Fibroblast of mammary gland (primary cell): ENCODE measurements at places on chromosomes 11 and 22.
A peak's percentile ranks its signal among the peaks of the same experiment; 100 is the strongest.

DNA sequence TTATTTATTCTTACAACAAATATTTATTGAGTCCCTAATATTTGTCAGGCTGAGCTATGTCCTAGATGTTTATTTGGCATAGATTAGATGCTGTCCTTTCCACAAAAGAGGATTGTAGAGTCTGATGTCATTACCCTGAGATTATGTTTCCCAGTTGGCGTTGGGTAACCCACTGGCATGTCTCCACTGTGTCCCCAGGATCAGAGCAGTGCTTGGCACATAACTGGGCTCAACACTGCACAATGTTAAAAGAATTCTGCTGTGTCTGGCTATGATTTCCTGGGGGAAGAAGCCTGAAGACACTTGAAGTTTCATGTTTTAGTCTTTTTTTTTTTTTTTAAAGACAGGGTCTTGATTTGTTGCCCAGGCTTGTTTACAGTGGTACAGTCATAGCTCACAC is 4.0 kb downstream of the RCN1 start:
- DNase-seq, result peak; percentile 16

DNA sequence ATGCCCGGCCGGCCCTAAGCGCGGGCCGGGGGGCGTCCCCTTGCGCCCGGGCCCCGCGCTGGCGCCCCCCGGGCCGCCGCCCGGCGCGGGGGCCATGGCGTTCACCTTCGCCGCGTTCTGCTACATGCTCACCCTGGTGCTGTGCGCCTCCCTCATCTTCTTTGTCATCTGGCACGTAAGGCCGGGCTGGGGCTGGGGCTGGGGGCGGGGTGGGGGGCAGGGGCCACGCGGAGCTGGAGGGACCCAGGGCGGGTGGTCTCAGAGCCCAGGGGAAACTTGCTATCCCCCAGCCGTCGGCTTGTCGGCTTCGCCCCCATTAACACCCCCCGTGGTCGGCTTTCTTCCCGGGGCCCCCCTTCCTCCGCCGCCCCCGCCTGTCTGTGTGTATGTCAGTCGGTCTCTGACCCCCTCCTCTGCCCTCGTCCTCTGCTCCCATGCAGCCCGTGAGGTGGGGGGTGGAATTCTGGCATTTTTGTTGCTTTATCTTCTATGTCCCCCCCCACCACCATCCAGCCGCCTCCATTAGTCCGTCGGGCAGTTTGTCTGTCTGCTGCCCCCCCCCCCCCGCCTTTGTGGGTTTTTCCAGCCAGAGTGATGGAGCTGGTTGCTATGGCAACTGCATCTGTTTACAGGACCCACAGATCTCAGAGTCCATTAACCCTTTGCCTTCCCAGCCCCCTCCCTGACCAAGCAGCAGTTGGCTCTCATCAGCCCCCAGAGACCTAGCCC is 552 bp downstream of the CNIH2 start:
- no peak for DNase-seq

DNA sequence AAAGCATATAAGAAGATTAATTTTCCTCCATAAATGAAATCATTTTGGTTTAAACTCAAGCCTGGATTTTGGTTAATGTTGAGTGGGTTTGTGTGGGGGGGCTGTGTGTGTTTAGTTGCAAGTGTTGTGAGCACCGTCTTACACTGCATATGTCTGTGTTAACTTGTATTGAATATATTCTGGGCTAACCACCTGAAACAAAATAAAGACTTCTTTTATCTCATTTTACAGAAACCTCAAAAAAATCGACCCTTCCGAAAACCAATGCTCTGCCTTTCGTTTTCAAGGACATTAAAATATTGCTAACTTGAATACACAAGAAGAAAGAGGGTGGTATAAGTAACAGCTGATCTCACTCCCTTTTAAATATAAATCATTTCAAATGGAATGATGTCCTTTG is 192.2 kb upstream of the BLID start:
- no peak for DNase-seq

GRCh38 chr11:14443638-14444037 is 56.0 kb downstream of the COPB1 start:
- DNase-seq, result peak; percentile 60

- peak; percentile 93 for DNase-seq
Observed at GRCh38 chr11:23359297-23359696, 499.0 kb upstream of the CCDC179 start.

GRCh38 chr11:34223021-34223813 is 117.8 kb downstream of the NAT10 start:
- peak; percentile 83 for DNase-seq

DNA sequence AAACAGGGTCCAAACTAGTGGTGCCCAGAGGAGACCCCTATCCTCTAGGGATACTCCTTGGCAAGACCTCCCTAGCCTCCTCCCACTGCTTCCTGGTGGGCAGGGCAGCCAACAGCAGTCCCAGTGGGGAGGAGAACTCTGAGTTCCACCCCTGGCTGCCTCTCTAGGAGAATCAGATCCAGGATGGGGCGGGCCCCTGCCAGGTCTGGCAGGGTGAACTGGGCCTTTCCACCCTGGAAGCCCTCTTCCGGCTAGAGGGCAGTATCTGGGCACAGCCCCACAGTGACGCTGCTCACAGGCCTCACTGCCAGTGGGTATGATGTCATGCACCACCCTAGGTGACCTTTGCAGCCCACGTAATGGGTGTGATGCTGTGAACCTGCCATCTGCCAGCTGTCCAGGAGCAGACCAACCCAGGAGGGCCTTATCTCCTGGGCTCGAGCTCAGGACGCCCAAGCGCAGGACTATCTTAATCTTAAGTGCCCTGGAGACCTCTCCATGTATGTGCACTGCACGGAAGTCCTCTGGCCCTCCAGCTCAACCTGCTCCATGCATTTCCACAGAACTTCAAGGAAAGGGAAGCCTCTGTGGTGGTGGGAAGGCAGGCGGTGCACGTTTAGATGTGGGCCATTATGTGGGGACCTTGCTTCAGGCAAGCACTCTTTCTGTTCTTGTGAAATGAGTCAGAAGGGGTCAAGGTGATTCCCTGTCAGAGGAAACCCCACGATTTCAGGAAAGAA is 31.8 kb upstream of the FCHSD2 start:
- no peak for DNase-seq

GRCh38 chr11:126833065-126833464 is 167.5 kb downstream of the KIRREL3 start:
- no peak for DNase-seq

GRCh38 chr11:118340449-118340848 is 2.1 kb downstream of the CD3D start:
- DNase-seq, result no peak

- DNase-seq, result peak; percentile 7
Observed at GRCh38 chr22:35155403-35156025, 89.6 kb downstream of the ISX start.

GRCh38 chr11:68373189-68373814 is 60.9 kb downstream of the LRP5 start:
- DNase-seq, result peak; percentile 83

DNA sequence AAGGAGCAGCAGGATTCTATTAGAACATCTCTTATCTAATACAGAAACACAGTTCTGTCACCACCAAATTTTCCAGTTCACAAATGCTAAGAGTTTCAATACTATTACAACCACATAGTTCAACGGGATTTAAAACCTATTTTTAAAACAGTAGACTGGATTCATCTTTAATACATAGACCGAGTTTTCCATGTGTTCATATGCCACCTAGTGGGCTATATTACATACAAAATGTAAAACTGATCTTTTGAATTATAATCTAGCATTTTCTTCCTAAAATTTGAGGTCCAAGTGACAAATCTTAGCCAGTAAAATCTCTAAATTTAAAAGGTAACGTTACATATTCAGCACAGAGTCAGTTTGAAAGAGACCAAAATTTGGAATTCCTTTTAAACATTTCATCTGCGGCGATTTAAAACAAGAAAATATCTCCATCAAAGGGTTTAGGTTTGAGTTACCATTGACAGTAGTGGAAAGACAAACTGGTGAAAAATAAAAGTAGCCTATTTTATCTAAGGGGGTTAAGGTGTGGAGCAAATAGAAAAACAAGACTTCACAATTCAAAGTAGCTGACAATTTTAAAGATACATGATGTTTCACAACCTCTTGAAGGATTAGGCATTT is 269.3 kb upstream of the MPPED2 start:
- peak; percentile 2 for DNase-seq

DNA sequence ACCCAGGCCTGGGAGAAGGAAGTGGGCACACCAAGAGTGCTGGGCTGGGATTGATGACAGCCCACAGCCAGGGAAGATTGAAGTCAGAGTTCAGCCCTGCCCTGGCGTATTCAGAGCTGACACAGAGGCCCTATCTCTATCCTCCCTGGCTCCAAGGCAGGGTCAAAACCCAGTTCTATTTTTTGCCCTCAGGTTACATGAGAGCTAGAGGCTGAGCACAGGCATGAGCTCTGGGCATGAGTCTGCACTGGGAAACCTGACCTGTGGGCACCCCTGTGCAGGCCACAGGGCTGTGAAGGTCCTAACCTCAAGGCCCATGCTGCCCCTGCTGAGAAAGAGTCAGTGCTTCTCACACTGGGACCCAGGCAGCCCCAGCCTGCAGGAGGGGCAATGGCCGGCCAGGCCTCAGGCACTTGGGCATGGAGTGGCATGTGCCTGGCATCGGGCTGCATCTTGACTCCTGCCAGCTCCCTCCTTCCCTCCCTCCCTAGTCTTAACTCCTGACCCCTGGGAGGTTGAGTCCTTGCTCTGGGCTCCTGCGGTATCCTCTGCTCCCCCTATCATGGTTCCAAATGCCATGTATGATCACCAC is 5.4 kb downstream of the SLC35E4 start:
- no peak for DNase-seq

DNA sequence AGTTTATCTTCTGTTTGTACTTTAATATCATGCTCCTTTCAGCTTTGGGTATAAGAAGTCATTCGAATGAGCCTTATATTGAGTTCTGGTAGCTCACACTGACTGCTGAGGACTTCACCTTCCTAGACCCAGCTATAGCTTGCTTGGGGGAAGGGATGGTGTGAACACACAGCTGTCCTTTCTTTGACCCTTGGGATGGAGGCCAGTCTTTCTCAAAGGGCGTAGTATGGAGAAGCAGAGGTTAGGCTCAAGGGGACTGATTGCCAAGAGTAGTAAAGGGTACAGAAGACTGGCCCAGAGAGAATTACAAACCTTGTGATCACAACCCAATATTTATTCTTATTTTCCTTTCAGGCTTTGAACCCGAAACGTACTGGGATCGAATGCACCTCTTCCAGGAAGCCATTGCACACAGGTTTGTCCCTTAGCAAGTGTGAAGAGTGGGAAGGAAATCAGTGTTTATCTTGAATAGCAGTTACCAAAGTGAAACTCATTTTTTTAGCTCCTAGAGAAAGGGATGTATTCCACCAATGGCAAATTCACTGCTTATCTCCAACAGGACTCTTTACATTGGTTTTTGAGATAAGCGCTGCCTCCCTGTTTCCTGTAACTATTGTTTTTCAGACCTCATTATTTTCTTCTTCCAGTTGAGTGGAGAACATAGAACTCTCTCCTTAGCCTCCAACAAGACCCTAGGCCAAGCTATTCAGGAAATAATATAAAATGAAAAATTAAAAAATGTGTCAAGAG is 42.8 kb upstream of the YWHAH start:
- no peak for DNase-seq

GRCh38 chr22:31773416-31773815 is 19.6 kb downstream of the DEPDC5 start:
- DNase-seq, result no peak

DNA sequence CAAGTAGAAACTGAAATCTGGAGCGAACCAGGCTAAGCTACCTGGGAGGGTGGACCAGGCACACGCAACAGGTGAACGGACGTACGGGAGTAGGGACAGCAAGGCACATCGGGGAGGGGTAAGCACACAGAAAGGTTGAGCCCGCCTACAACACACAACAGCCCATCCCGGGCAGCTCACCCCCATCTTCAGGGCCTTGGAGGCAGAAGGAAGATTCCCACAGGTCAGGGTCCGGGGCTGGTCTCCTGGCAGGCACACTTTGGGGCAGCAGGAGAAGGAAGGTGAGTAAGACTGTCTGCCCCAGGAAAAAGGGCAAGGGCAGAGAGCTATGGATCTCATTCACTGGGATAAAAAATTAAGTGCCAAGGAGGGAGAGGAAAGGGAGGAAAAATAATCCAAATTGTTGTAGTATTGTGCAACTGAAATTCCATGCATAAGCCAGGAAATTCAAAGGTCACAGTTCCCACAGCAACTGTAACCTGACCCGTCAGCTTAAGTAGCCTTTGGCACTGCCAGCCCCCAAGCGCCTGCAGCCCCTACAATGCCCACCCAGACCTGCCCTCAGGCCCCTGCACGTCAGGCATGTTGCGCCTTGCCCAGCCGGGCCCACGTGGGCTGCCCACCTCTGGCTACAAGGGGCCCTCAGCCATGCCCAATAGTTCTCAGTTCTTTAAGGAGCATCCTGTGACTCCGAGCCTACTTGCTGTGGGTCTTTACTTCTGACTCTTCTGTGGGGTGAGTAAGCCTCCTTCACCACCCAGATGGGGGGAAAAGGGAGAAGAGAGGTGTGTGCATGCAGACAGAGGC is 51.8 kb downstream of the MICAL3 start:
- DNase-seq, result peak; percentile 83

- DNase-seq, result no peak
Observed at GRCh38 chr11:47271961-47272661, 2.2 kb downstream of the MADD start.

DNA sequence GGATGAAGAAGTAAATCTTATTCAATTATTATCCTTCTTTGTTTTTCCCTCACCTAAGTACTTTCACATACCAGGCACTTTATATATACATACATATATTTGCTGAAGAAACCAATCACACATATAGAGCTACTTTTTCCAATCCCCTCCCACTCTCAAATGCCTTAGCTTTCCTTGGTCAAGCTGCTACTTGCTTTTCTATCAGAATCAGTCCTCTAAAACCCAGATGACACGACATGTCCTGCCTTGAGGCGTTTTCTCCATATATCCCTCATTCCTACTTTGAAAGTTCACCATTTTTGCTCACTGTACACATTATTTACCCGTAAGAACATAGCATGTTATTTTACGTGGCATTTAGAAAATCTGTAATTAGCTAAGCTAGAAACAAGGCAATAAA is 5.4 kb downstream of the RAB38 start:
- DNase-seq, result no peak

GRCh38 chr11:20608934-20609333 is 9.5 kb downstream of the SLC6A5 start:
- DNase-seq, result no peak

- DNase-seq, result no peak
Observed at GRCh38 chr22:42976217-42976933, 38.6 kb downstream of the PACSIN2 start.

GRCh38 chr11:33645686-33646085 is 54.9 kb downstream of the C11orf91 start:
- DNase-seq, result no peak

GRCh38 chr11:76835928-76836612 is 24.6 kb upstream of the ACER3 start:
- DNase-seq, result peak; percentile 86

GRCh38 chr22:46737105-46737975 is 712 bp downstream of the CERK start:
- DNase-seq, result peak; percentile 46
